Small intestine (tissue), 16 donors: ENCODE measurements at places on chromosomes 2 and 18. TPM values are rescaled to one million over a fixed set of nuclear protein-coding genes. Genes with fewer than 3 reads are reported as not detected.

The ZSWIM2 gene
- not detected for polyA plus RNA-seq

The ANKRD30B gene
- polyA plus RNA-seq, result not detected

GRCh38 chr2:169406891-169407290, 44.6 kb upstream of the LRP2 start:
- H3K36me3 ChIP-seq, result no peaks in the 10 kb centered on the region
- H3K27me3 ChIP-seq, result no peaks in the 10 kb centered on the region
- H3K27ac ChIP-seq, result no peak overlapping the region
- DNase-seq, result no peak

- no peak overlapping the region for H3K27ac ChIP-seq
- H3K36me3 ChIP-seq, result no peaks in the 10 kb centered on the region
- no peak overlapping the region for H3K4me3 ChIP-seq
- no peaks in the 10 kb centered on the region for H3K27me3 ChIP-seq
- DNase-seq, result no peak
These were observed 185.0 kb upstream of the HS6ST1 start for GRCh38 chr2:128503399-128504245.
